Smooth muscle cell of the brain vasculature (primary cell): ENCODE measurements at places on chromosomes 7 and 10.

GRCh38 chr7:95658676-95659075 lies 62.4 kb upstream of the PDK4 start:
- no peak for DNase-seq

DNA sequence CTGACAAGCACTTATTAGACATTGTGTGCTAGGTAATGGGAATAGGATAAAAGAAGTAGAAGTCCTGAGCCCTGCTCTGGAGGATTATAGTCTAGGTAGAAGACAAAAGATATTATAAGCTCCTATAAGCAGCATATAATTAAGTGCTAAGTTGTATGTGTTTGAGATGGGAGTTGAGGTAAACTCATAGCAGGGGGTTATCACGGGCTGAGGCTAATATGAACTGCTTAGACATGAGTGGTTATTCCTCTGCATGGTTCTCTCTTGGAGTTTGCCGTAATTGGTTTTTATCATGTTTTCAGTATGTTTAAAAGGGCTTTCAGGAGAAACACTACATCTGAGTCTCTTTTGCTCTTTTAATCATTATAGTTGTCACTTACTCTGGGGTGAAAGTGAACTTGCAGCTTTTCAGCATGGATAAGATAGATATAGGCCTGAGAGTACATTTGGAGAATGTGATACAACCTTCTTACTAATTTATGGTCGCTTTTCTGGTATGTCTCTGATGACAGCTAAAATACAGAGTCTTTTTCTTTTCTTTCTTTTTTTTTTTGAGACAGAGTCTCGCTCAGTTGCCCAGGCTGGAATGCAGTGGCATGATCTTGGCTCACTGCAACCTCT lies 39.0 kb downstream of the SMNDC1 start:
- no peak for DNase-seq

GRCh38 chr10:34172936-34173533 lies 642.1 kb downstream of the PARD3 start:
- no peak for DNase-seq

DNA sequence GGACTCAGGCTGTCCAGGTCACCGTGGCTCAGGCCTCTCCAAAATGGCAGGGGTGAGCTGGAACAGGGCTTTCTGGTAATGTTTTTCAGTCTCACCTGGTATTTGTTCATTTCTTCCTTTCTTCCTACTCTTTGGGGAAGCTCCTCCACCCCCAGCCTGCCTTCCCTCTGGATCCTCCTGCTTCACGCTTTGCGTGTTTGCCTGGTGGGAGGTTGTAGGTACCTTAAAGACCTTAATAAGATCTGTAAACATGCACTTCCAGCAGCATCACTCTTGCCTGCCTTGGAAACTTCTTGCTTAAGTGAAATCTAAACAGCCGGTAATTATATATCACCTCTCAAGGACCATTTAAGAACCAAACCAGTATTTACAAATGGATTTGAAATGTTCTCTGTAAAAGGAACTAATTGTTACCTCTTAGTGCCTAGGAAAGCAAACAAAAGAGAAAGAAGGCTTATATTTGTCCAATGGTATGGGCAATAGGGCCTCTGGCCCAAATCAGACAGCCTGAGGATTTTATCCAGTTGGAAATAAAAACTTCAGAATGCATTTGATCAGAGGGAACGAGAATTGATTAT lies 339.9 kb downstream of the CCSER2 start:
- DNase-seq: no peak

DNA sequence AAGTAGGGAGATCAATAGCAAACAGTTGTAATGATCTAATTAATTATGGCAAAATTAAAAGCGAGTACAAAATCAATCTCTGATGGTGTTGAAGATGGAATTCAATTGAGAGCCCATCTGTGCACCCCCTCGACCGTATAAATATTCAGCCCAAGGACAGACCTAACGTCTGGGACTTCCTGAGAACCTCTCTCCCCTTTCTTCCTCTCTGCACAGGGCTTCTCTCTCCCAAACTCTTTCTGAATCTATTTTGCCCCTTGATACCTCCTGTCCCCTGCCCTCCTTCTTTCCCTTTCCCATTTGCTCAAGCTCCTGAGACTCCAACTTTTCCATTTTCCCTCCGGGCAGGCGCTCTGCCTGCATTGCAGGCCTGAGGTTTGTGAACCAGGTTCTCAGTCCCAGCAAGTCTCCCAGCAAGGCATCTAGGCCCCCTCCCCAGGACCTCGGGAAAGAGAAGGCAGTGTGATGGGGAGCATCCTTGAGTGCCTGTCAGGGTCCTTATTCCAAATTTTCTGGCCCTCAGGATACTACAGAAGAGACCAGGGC lies 8.5 kb upstream of the PAX2 start:
- no peak for DNase-seq

- DNase-seq: no peak
Measured at GRCh38 chr7:158781974-158782664, 47.2 kb downstream of the ESYT2 start.

GRCh38 chr7:106239406-106239805 lies 45.4 kb downstream of the NAMPT start:
- no peak for DNase-seq

DNA sequence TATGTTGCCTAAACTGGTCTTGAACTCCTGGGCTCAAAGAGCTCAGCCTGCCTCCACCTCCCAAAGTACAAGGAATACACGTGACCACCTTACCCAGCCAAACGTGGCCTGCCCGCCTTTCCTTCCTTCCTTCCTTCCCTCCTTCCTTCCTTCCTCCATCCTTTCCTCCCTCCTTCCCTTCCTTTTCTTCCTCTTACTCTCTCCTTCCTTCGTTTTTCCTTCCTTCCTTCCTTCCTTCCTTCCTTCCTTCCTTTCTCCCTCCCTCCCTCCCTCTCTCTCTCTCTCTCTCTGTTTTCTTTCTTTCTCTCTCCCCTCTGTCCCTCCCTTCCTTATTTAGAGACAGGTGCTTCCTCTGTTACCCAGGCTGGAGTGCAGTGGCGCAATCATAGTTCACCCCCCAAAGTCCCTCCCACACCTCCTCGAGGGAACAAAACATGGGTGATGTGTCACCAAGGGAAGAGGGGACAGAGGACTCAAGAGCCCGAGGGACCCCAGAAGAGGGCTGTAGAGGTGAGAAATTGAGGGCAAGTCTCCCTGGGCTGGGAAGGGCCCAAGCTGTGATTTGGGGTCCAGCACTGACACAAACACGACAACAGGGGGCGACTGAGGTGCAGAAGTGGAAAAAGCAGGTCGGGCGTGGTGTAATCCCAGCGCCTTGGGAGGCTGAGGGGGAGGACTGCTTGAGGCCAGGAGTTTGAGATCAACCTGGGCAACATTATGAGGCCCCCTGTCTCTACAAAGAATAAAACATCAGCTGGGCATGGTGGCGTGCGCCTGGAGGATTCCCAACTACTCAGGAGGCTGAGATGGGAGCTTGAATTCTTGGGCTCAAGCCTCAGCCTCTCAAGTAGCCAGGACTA lies 28.1 kb downstream of the EPHB4 start:
- peak; percentile 33 for DNase-seq

DNA sequence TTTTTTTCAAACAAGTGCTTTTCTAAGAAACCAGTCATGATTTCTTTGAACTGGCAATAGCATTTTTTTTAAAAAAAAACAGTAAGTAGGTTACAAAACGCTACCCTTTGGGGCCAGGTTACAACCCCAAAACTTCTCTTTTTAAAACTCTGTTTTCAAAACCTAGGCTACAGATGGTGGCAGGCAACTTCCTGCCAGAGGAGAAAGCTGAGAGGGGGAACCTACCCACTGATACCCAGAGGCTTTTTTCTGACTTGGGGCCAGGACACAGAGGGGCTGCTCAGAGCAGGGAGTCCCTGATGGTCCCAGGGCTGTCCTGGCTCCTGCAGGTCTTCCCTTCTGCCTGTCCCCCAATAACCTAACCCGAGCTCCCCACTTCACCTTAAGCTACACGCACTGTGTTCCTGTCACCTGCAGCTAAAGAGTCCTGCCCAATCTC lies 6.9 kb downstream of the STN1 start:
- no peak for DNase-seq
